NCI-H345 (cell line): ENCODE measurements at places on chromosomes 13 and 19.

- DNase-seq, result no peak
Observed at GRCh38 chr13:35817642-35818607, 313.3 kb downstream of the DCLK1 start.

DNA sequence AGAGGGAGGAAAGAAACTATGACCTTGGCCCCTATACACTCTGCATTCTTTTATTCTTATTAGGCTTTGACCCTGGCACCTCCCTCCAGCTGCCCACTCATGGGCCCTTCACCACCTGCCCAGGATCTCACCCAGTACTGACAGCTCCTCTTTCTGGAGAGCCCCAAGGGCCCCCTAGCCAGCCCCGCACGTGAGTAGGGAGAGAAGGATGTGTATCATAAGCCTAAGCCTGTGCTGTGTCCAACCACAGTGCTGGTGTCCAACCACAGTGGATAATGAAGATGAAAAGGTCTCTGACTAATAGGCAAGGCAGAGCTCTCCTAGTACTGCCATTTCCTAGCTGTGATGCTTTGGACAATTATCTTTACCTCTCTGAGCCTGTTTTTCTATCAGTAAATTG, 4.2 kb downstream of the DMRTC2 start:
- DNase-seq, result no peak

GRCh38 chr13:98535501-98536354, 41.2 kb downstream of the STK24 start:
- DNase-seq, result no peak

DNA sequence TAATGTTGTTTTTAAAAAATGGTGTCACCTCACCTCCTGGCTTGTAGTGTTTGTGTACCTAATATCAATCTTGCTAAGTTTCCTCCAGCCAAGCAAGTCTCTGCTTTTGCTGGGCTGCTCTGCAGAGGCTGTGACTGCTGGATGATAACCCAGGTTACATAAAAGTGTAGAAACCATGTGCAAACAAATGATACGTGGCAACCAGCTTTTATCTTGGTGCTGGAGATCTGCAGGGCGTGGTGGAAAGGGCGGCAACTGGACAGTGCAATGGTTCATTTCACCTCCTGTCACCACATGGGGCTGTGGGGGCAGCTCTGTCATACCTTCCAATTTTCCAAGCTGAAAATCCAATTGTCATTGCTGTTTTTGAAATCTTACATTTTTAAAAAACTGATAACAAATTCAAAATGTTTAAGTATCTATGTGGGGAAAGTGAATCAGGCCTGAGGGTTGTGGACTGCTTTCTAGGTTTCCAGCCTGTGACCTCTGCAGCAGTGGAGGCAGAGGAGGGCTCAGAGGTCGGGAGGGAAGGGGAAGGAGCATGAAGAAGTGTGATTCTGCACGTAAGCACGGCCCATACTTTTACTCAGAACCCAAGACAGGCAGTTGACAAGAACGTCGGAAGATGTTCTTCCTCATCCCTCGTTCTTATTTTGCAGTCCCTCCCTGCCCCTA, 9.7 kb downstream of the GPR42 start:
- no peak for DNase-seq

DNA sequence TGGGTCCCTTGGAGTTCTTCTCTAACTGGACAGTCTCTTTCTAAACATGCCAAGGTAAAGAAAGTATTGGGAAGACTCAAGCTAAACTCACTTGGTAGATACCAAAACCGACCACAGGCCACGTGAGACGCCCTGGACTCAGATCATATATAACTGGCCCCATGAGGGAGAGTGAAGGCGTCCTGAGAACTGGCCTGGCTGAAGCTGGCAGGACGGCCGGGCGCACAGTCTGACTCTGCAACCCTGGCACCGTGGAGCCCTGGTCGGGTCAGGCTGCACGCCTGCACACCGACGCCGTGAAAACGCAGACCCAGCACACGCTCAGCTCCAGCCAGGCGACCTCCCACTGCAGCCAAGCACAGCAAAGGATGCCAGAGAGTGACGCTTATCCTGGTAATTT, 122.5 kb upstream of the SPACA7 start:
- DNase-seq, result no peak

- DNase-seq, result no peak
Observed at GRCh38 chr19:34314437-34315313, 50.3 kb upstream of the GPI start.

DNA sequence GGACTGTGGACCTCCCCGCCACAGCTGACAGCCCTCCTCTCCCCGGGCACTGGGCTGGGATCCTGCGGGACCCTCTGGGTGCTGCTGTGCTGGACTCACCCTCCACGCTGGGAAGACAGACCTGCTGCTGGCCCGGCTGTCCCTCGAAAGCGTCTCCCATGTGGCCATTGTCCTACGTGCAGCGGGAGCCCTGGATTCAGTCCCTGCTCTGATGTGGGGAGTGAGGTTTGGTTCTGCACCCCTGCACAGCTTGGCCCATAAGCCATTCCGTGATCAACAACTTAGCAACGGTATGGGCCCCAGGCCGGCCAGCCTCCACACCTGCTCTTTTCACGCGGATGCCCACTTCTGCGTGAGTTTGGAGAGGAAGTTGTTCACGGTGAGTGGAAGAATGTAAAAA, 195.2 kb downstream of the TEX29 start:
- no peak for DNase-seq

DNA sequence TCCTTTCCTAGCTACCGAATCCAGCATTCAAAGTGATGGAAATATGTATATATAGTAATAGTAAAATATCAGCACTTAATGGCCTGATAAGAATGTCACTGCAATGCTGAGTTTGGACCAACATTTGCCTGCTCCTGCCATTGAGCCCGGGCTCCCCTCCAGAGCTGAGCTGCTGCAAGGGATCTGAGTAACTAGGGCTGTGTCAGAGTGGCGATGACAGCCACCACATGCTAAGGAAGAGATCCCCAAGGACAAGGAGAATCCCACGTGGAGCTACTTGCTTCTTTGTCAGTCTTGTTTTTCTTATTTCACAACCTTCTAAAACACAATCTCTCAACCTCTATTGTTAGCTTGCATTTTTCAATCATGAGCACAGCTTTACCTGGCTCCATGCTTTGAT, 19.5 kb upstream of the ALOX5AP start:
- DNase-seq, result no peak

DNA sequence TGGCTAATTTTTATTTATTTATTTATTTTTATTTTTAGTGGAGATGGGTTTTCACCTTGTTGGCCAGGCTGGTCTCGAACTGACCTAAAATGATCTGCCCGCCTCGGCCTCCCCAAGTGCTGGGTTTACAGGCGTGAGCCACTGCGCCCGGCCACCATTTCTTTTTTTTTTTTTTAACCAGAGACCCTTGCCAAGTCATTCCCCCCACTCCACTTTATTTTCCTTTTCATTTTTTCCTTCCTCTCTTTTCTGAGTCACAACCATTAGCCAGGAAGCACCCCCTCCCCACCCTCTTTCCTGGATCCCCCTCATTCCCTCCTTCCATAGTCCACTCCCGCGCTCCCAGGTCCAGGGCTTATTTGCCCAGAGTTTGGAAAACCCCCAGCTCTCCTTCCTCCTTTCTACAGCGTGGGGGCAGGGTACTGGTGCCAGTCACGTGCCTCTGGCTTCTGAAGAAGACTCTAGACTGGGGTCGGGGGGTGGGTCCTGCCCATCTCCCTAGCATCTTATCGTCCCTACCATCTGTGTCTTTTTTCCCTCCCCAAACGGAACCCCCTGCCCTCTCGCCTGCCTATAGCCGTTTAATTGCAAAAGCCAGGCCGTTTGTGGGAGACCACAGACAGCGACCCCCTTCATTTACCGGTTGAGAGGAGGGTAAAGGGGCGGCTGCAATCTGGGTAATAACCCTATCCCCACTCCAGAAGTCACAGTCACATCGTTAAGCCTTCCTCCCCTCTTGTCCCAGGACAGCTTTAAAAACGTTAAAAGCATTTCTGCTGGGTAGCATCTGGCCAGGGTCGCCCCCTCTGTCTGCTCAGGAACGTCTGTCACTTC, 1.1 kb upstream of the CALR start:
- no peak for DNase-seq

GRCh38 chr19:47896773-47897172, 10.7 kb upstream of the SULT2A1 start:
- no peak for DNase-seq
